ELR (cell line): ENCODE measurements at places on chromosomes 1 and 21.

GRCh38 chr1:109637446-109637845 lies 17.8 kb downstream of the AMPD2 start:
- no peak for DNase-seq

GRCh38 chr1:150549496-150550221 lies 451 bp downstream of the ADAMTSL4 start:
- peak; percentile 51 for DNase-seq

GRCh38 chr1:240086726-240087125 lies 5.0 kb upstream of the FMN2 start:
- DNase-seq = peak; percentile 85

DNA sequence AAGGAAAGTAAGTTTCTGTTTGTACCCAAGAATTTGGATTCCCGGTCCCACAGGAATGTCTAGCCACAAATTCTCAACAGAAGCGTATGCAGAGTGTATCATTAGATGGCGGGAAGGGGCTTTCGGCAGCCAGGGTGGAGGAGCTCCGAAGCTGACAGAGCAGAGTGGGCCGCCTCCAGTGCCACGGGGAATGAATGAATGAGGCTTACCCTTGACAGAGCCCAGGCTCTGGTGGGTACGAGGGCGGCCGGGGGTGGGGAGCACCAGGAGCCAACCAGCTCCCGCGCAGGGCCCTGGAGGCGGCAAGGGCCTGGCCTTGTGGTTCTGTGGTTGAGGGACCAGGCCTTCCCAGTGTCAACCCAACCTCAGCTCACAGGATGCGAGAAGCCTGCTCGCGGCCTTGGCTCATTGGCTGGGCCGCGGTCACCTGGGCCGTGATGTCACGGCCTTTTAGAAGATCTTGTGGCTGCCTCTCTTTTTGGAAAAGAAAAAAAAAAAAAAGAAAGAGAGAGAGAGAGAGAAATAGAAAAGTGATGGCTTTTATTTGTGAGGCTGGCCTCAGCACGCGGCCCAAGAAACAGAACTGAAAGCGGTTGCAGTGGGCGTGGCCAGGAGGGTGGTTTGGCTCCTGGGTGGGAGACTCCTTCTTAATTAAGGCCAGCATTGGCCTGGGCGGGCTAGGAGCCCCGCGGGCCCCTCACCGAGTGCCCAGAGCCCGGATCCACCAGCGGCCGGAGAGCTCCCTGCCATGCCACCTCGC lies 34.9 kb upstream of the RUNX3 start:
- peak; percentile 50 for DNase-seq

GRCh38 chr1:90824551-90824950 lies 107.4 kb upstream of the BARHL2 start:
- DNase-seq = no peak

- DNase-seq = peak; percentile 23
Observed at GRCh38 chr1:205714190-205714905, 34.0 kb upstream of the SLC45A3 start.

DNA sequence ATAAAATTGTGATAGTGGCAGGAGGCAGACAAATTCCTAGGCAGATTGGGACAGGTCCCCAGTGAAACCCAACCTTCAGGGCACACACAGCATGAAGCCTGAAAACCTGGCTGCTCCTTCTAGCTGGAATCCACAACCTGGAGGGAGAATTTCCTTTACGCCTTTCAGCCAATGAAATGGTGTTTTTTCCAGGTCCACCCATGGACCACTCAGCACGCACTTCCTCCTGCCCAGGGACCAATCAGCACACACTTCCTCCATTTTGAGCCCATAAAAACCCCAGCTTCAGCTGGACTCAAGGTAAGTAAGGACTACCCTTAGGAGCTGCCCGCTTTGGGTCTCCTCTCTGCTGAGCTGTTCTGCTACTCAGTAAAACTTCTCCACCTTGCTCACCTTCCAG lies 120.1 kb downstream of the AKT3 start:
- no peak for DNase-seq

DNA sequence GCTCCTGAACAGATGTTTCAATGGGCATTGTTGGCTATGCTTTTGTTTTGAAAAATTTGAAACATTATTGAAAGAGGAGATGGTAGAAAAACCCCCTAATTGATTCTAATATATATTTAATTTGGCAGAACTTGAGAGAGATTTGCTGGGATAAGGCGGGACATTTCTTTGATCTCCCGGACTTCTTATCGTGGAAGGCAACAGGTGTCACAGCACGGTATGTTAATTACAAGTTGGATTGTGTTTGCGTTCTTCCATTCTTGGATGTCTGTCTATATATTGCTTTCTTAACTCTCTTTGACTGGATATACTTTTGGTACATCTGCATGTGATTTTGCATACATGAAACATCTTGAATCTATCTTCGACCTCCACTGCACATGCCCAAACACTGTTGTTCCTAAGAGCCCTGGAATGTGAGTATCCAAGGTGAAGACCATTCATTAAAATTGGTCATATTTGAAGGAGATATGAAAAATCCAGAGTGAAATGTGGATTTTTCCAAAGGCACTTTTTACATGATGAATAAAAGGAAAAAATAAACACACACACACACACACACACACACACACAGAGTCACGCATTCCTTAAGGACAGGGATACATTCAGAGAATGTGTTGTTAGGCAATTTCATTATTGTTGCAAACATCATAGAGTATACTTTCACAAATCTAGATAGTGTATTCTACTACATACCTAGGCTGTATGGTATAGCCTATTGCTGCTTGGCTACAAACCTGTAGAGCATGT lies 81.9 kb downstream of the FGGY start:
- no peak for DNase-seq

- DNase-seq = no peak
Observed at GRCh38 chr1:11362547-11363021, 89.6 kb downstream of the UBIAD1 start.

DNA sequence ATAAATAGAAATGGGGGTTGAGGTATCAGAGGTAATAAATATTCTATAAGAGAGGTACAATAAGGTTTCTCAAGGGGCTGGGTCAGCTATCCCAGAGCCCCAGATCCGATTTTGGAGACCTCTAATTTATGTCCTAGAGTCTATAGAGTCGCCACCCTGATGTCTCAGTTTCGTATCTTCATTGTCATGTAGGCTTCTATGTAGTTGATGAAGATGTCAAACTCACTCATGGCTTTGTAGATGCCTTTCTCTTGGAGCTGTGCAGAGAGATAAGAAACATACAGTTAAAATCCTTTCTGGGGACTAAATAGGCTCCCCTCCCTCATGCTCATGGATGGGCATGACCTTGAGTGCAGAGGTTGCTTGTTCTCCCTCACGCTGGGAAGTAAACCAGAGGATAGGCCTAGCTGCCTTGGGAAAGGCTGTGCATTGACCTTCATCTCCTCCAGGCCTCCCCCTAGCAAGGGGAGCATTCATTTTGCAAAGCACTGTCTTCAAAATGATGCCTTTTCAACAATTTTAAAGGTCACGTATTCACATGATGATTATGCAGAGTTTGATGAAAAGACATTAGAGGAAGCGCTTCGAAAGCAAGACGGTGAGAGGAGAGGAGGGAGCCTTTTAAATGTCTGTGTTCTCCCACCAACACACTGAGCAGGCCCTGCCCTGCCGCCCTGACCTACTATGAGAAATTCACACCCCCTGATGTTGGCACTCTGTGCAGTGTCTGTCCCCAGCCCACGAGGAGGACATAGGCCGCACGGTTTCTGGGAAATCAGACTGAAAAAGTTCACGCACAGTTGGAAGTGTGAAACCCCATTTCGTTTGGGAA lies 1.9 kb upstream of the IL19 start:
- no peak for DNase-seq

DNA sequence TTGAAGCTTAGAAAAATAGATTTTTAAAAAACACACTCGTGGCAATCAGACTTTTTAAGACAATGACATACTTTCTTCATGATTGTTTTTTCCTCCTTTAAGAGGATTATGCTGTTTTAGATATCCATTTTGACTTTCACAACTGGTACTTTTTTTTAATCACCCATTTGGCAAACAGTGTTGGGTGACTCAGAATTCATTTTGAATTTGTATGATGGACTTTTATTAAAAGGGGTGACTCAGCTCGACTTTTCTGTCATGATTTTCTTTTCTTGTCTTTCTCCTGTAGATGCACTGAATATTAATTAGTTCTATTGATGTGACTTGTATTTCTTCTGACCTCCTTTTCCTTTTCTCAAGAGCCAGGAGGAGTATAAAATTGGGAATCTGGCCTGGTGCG lies 44.7 kb downstream of the FMN2 start:
- peak; percentile 17 for DNase-seq

GRCh38 chr21:41903559-41904351 lies 24.6 kb upstream of the PRDM15 start:
- DNase-seq = no peak

- no peak for DNase-seq
Observed at GRCh38 chr21:35753308-35753707, 307.0 kb downstream of the SETD4 start.

DNA sequence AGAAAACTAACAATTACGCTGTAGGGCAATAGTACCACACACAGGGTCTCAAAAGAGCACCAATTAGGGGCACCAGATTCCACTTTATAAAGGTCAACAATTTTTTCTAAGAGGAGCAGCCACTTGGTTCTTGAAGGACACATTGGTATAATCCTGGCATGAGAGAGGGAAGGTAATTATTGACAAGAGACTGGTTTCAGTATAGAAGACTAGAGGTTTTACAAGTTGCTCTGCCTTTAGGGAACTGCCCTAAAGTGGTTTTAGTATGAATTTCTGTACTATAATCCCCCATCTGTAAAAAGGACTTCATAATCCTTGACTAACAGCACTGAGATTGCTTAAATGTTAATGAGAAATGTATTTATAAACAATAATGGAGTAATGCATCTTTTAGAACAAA lies 648.5 kb upstream of the PTBP2 start:
- no peak for DNase-seq

DNA sequence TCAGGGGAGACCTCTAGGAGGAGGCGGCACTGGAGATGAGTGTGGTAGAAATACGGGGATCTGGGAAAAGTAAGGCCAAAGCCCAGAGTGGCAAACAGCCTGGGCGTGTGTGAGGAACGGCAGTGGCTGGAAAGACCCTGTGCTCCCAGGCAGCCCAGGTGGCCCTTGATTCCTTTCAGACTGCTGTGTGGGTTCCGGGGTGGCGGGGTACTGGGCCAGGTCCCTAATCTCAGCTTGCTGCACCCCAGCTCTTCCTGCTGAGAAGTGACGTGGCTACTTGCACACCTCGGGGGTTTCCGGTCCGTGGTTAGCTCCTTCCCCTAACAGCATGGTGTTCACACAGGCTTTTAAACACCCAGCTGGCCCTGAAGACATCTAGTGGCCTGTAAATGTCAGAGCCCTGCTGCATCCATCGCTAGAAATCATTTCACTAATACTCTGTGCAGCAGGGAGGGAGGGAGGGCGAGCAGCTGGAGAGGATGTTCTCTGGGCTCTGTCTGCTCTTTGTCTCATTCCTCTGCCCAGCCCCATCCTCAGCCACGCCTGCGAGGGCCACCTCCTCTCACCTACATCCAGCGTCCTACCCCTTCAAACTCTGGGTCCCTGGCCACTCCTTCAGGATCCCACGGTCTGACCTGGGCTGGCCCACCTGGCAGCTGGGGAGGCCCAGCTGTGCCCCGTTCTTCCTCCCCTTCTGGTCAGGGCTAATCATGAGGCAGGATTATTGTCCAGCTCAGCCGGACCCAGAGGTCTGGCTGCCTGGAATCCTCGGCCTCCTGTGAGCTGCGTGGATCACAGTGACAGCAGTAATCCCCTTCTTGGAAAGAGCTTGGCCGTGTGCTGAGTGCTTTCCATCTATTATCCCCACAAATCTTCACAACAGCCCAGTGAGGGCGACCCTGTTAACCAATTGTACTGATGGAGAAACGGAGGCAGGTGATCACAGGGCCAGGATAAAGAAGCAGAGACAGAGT lies 7.2 kb downstream of the ZDHHC18 start:
- DNase-seq = no peak

GRCh38 chr1:59314776-59315528 lies 18.1 kb downstream of the FGGY start:
- no peak for DNase-seq

- DNase-seq = no peak
Observed at GRCh38 chr1:61432616-61433388, 292.1 kb downstream of the TM2D1 start.

- DNase-seq = no peak
Observed at GRCh38 chr1:82995951-82996350, 1003.0 kb downstream of the TTLL7 start.
